ENCODE measurements at places on chromosomes 4 and X.

DNA sequence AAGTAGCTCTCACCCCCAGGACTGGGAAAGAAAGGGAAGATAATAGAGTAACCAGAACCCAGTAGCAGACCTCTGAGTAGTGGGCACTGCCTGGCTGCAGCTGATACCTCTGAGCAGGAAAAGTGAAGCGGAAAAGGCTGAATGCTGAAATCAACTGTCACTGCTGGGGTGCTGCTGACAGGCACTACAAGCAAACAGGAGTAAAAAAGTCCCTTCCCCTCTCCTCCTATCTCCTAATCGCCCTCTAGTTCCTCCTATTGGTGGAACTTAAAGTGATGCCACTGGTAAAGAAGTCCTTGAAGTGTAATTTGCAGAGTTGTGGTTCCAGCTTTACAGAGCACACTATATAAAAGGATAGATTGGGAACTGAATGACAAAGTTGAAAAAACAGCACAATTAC lies 32.8 kb upstream of the GLRB start:
- DNase-seq = peak; percentile 67

DNA sequence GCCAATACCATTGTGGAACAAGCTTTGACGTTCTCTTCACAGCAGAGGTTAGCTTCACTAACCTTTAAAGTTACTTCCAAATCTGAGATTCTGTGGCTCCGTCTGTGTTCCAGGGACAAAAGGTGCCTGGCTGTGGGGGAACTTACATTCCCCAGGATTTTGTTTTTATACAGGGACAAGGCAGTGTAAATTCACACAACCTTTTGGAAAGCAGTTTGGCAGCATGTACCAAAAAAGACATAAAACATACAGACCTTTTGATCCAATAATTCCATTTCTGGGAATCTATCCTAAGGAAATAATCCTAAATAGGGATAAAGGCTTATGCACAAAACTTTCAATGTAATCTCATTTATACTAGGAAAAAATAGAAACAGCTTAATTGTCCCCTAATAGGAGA lies 8.9 kb upstream of the C1QTNF7 start:
- DNase-seq = no peak

GRCh38 chr4:81622028-81622427 lies 150.3 kb upstream of the RASGEF1B start:
- no peak for DNase-seq

- DNase-seq = no peak
Measured at GRCh38 chr4:3226467-3226866, 22.5 kb upstream of the MSANTD1 start.

- DNase-seq = no peak
Measured at GRCh38 chrX:39442332-39442731, 641.1 kb downstream of the MID1IP1 start.

GRCh38 chrX:13898083-13898482 lies 81.2 kb upstream of the GPM6B start:
- peak; percentile 39 for DNase-seq

- peak; percentile 89 for DNase-seq
Measured at GRCh38 chr4:41142376-41143310, 71.7 kb downstream of the APBB2 start.

- no peak for DNase-seq
Measured at GRCh38 chr4:163462556-163462955, 11.0 kb downstream of the TKTL2 start.

DNA sequence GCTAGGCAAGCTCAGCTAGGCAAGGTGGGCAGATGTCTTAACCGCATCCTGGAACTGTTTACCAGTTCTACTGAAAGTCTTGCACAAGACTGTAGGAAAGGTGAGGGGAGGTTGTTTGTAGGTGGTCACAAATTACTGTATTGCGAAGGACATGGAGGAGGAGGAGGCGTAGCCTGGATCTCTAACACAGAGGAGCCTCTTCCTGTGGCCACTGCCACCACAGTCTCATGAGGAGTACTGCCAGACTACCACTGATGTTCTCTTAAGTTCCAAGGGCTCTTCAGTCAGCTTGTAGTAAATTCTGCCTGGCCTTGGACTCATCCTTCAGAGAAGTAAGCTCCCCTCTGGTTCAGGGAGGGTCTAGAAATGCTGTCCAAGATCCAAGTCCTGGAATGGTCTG lies 258.6 kb downstream of the FAT4 start:
- DNase-seq = no peak

- DNase-seq = no peak
Measured at GRCh38 chr4:159021597-159022385, 81.1 kb upstream of the RAPGEF2 start.

GRCh38 chr4:133624744-133625143 lies 475.6 kb downstream of the PCDH10 start:
- no peak for DNase-seq

- DNase-seq = peak; percentile 17
Measured at GRCh38 chrX:150873616-150874015, 24.9 kb downstream of the CD99L2 start.

- no peak for DNase-seq
Measured at GRCh38 chrX:40314070-40314469, 216.3 kb upstream of the BCOR start.

GRCh38 chrX:14825851-14826250 lies 47.0 kb downstream of the FANCB start:
- DNase-seq = no peak

- no peak for DNase-seq
Measured at GRCh38 chr4:81060587-81061343, 30.3 kb downstream of the BMP3 start.

- DNase-seq = no peak
Measured at GRCh38 chr4:165368114-165368513, 10.7 kb upstream of the CPE start.

GRCh38 chr4:17647927-17648326 lies 33.5 kb downstream of the MED28 start:
- DNase-seq = no peak

GRCh38 chr4:173434231-173434630 lies 35.3 kb upstream of the SCRG1 start:
- no peak for DNase-seq

DNA sequence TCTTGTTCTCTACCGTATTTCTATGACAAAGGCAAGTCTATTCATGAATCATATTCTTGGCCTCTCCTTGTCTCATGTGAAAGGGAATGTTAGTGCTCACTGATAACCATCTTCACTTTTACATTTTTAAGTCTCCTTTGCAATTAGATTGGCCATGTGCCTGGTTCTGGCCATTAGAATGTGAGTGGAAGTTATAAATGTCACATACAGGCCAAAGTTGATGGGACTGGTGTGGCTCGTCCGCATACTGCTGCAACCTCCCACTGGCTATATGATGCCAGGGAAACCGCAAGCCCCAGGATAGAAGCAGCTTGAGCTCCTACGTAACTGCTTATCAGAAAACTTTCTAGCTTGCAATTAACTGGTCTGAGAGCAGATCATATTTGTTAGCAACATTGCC lies 86.1 kb downstream of the MAGEC1 start:
- no peak for DNase-seq

DNA sequence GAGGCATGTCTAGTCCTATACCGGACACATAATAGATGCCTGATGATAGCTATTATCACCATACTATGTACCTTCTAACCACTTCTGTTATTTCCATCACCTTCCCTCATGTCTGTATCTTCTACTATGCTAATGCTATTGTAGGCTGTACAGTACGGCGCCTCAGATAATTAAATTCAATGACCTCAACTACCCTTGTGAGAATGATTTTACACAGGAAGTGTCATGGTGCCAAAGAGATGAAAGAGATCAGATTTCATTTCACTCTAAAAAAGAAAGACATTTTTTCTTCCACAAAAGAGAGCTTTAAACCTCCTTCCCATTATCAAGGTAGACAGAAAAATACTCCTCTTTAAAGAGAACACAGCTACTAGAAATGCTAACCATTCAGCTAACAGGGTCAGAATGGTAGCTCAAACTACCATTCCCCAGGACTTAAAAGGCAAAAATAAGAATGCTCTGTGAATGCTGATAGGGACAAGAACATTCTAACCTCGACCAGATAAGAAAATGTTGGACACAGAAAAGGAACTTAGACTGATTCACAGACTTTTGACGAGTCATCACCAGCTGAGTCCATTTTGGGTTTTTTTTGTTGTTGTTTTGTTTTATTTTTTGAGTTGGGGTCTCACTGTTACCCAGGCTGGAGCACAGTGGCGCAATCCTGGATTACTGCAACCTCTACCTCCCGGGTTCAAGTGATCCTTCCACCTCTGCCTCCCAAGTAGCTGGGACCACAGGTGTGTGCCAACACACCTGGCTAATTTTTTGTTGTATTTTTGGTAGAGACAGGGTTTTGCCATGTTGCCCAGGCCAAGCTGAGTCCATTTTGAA lies 99.2 kb upstream of the RAPGEF2 start:
- DNase-seq = no peak

DNA sequence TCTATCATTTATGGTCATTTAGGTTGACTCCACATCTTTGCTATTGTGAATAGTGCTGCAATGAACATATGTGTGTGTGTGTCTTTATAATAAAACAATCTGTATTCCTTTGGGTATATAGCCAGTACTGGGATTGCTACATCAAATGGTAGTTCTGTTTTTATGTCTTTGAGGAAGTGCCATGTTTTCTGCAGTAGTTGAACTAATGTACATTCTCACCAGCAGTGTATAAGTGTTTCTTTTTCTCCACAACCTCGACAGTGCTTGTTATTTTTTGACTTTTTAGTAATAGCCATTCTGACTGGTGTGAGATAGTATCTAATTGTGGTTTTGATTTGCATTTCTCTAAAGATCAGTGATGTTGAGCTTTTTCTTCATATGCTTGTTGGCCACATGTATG lies 80.5 kb downstream of the ARHGAP6 start:
- no peak for DNase-seq

- no peak for DNase-seq
Measured at GRCh38 chr4:66212489-66212888, 542.2 kb upstream of the EPHA5 start.

DNA sequence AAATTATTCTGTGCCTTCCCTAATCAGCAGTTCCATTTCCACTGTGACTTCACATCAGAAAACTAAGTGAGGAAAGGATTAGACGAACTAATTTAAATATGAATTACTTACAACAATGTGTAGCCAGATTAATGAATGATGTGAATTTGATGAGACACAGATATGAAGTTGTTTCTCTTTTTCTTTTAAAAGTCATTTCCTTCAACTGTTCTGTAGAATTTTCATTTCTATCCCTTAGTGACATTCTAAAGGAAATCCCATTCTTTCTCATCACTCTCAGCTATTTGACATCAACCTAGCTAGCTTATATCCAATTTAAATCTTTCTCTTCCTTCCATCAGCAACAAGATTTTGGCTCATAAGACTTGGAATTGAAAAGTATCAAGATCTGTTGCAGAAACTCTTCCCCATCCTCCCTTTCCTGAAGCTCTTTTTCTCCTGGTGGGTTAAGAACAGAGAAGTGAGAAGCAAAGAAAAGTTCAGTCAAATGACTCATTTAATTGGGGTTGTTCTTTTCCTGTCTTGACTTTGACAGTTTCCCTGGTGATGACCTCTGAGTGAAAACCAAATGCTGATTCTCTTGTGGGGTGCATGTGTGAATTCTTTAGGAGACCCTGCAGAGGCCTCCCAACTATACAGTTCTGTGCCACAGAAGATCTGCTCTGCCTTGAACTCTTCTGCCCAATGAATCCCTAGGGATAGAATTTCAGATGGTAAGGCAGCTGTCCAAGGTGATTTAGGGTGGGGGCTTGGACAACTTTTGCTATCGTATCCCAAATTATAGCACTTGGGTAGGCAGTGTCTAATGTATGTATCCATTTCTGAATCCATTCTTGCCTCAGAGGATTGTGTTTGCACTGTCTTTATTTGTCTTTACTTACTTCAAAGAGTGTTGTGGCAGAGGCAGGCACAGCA lies 232.5 kb upstream of the GPRIN3 start:
- peak; percentile 37 for DNase-seq

GRCh38 chr4:48138936-48139335 lies 4.9 kb upstream of the TXK start:
- DNase-seq = no peak

DNA sequence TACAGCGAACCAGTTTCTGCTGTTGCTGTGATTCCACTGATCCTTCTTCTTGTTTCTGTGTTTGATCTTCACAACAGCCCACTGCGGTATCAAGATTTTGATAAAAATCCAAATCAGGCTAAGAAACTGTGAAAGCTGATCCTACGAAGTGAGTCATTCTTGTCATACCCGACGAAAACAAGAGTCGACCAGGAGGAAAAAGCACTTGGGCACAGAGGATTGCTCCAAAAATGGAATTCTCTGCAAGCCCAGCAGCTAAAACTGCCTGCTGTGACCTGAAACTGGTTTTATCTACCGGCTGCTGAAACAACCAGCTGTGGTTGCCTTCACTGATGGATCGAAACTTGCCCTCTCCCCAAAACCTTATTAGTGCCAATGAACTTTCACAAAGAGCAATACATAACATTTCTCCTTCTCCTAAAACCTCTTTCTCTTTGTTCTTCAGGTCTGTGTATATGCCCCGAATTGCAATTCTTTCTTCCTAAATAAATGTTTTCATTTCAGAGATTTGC lies 607.0 kb upstream of the PRKX start:
- no peak for DNase-seq

GRCh38 chr4:151000747-151001429 lies 14.2 kb downstream of the LRBA start:
- DNase-seq = no peak

Data from RPMI7951 (cell line).